Stimulated activated memory B cell treated with anti-CD40 and anti-IgM and Interleukin-4, amounts not matched to agents 10 μg/mL and 1 μg/mL and 100 μg/mL, for 72 hours (primary cell): ENCODE measurements at places on chromosomes 3 and 15.

- no peak for ATAC-seq
Measured at GRCh38 chr15:45790325-45790943, 155.6 kb downstream of the SQOR start.

- peak; percentile 37 for ATAC-seq
Measured at GRCh38 chr15:25733856-25734679, 129.1 kb downstream of the ATP10A start.

GRCh38 chr3:131708241-131708640, 205.5 kb upstream of the MRPL3 start:
- no peak for ATAC-seq

- no peak for ATAC-seq
Measured at GRCh38 chr3:195834675-195835583, 23.2 kb upstream of the MUC4 start.

GRCh38 chr3:55897573-55898224, 410.6 kb upstream of the WNT5A start:
- ATAC-seq, result no peak

DNA sequence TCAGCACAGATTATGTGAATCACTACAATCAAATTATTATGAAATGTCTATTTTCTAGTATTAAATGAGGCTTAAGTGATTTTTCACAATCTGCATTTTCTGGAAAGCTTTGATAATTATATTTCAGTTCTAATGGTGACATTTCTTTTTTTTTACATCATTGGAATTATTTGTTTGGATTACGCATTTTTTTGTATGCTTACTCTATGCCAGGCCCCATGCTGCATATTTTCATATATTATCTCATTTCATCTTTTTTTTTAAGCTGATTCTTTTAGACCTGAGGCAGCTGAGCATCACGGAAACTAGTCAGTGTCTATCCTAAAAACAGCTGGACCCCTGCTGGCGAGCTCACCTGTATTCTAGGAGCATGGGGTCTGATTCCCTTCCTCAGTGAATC, 31.1 kb downstream of the SLCO3A1 start:
- no peak for ATAC-seq

DNA sequence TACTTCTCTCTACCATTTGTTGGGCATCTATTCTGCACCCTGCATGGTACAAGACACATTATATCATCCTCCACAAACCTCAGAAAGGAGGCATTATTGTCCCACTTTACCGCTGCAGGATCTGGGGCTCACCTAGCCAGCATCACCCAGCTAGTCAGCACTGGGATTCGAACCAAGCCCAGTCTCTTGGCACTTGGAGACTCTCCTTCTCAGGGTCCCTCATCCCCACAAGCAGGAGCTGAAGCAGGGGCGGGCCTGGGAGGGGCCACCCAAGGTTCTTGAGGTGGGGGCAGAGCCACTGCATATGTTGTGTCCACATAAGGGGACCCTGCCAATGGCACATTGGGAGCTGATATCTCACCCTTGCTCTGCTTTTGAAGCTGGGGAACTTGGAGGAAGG, 41.3 kb downstream of the SLC6A1 start:
- ATAC-seq, result no peak

GRCh38 chr3:149587383-149587782, 70.4 kb downstream of the WWTR1 start:
- ATAC-seq, result no peak

GRCh38 chr15:27826902-27827714, 272.0 kb downstream of the OCA2 start:
- ATAC-seq, result no peak

GRCh38 chr3:10021856-10022775, 4.1 kb upstream of the FANCD2 start:
- no peak for ATAC-seq

- no peak for ATAC-seq
Measured at GRCh38 chr15:53757906-53758305, 1.6 kb downstream of the WDR72 start.

GRCh38 chr3:13189639-13190377, 116.6 kb upstream of the IQSEC1 start:
- peak; percentile 52 for ATAC-seq

DNA sequence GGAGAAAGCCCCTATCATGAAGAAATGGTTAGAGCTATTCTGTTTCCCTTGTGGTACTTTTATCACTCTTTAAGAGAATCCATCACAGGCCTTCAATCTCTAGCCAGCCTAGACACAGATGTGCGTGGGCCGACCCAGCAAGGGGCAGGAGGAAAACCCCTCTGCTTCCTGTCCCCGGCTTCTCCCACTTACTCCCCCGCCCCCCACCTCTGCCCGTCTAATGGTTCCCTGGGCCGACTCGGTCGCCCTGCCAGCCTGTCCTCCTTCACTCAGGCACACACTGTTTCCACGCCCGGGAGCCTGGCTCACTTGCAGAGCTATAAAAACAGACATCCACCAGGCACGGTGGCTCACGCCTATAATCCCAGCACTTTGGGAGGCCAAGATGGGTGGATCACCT, 58.3 kb upstream of the TFRC start:
- ATAC-seq, result peak; percentile 37

GRCh38 chr3:194161131-194162045, 25.4 kb downstream of the HES1 start:
- no peak for ATAC-seq

DNA sequence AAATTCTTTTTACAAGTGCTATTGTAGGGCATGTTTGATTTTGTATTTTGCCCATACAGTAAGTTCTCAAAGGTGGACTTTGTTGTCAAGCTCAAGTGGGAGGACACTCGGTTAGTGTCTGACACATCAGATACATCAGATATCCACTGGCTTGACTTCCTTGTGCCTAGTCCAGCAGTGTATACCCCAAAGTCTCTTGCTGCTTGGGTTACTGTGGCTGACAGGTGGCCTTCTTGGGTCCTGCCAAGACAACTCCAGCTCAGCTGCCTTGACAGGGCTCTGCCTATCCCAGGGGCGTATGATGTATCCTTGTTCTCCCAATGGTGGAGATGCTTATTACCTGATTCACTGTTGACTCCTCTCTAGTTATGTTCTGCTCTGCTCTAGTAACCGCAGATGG, 214.9 kb downstream of the CBLB start:
- ATAC-seq, result peak; percentile 20

DNA sequence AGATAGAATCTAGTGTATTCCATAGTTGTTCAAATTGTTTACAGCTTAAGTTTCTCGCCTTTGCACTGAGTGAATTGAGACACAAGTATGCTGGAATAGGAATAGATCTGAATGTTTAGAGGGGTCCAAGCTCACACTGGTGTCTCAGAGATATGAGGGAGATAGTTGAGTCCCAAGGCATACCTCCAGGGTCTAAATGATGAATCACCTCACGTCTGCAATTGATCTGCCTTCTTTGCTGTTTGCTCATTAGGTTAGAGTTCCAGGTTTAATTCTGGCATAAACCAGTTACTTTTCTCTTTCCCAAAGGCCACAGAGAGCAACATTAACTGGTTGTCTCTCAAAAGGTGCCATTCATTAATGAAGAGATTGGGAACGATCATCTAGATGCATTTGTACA, 106.3 kb upstream of the MME start:
- ATAC-seq, result no peak

- no peak for ATAC-seq
Measured at GRCh38 chr3:13717222-13717895, 162.5 kb downstream of the WNT7A start.

- ATAC-seq, result peak; percentile 95
Measured at GRCh38 chr3:16589867-16590624, 15.2 kb downstream of the DAZL start.

DNA sequence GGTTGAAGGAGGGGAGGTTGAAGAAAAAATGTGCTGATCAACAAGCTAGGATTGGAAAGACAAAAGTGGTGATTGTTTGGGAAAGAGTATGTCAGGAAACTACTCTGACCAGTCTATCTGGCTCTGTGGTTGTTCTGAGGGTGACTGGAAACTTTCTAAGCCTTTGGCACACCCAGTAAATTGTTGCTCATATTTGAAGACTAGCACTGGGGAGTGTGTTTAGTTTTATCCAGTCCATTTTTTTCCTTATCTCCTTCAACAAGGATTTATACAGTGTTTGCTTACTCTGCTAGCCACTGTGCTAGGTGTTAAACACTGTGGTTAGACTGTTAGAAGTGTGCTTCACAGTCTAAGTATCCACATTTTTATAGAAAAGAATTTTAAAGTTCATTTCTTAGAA, 28.8 kb downstream of the PPM1L start:
- ATAC-seq, result no peak

GRCh38 chr15:29822684-29823459, 604 bp upstream of the TJP1 start:
- ATAC-seq, result no peak

DNA sequence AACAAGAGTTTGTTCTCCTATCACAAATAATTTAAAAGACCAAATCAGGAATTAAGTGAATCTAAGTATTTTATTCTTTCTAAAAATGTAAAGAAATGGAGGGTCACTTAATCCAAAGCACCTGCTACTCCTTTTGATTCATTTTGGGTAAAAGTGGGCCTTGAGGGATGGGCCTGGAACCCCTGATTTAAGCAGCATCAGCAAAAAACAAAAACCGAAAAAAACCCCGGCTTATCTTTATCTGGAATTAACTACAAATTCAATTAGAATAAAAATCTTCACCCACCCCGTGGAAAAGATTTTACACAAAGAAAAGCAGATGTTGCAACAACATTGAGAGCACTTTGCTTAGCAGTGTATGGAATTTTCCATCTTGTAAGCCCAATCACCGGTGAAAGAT, 1018.2 kb downstream of the MCTP2 start:
- no peak for ATAC-seq

GRCh38 chr3:123635217-123635616, 50.4 kb upstream of the HACD2 start:
- ATAC-seq, result no peak

GRCh38 chr15:82647835-82648256, 683 bp upstream of the CPEB1 start:
- peak; percentile 67 for ATAC-seq

GRCh38 chr3:126104742-126105605, 21.1 kb upstream of the SLC41A3 start:
- no peak for ATAC-seq

DNA sequence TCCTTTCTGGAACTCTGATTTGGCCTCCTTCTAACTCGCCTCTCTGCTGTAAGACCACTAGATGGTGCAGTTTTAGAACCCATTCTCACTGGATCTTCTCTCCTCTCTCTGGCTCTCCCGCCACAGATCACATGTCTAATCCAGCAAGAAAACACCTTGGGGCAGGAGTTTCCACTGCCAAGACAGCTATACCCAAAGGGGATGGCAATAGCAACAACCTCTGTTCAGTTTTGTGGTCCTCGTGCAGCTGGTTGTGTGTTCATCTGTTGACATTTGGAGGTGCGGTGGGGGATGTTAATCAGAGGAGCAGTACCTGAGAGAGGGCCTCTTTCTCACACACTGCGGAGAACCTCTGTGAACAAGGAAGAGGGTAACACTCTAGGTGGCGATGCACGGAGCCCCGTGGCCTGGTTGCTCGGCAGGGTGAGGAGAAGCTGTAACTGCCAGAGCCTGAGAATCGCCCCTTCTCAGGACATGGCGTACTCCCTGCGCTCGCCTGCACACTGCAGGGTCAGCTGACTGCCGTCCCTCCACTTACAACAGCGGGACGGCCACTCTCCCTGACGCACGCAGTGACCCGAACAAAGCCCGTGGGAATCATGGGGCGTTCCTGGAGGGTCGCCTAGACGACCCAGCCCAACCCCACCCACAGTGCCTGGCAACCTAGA, at the start of gene TEX55:
Gene TEX55, plus strand, starts transcription at position 666 of the 668 bp plus-strand sequence. CDS start 25 bp downstream, outside the sequence.
- no peak for ATAC-seq

GRCh38 chr15:101086394-101087171, 165.3 kb downstream of the CHSY1 start:
- ATAC-seq, result no peak
